NT2/D1 (cell line): ENCODE measurements at places on chromosomes 7 and 10.

GRCh38 chr10:102600816-102601215 lies 43.5 kb upstream of the TRIM8 start:
- DNase-seq, result no peak

DNA sequence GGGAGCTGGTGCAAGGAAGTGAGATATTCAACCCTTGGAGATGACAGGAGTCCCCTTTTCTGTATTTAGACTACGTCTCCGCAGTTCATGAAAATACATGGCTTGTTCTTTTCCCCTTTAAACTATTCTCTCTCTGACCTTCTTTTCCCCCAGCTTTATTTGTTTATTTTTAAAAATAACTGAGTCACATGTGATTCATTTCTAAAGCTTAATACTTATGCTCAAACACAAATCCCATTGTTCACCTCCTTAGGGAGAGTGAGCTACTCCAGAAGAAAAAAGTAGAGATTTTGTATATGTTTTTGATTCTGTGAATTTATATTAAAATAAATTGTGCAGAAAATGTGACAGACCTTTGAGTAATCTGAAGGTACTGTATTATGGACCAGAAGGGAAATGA lies 35.9 kb upstream of the FZD1 start:
- DNase-seq, result no peak

DNA sequence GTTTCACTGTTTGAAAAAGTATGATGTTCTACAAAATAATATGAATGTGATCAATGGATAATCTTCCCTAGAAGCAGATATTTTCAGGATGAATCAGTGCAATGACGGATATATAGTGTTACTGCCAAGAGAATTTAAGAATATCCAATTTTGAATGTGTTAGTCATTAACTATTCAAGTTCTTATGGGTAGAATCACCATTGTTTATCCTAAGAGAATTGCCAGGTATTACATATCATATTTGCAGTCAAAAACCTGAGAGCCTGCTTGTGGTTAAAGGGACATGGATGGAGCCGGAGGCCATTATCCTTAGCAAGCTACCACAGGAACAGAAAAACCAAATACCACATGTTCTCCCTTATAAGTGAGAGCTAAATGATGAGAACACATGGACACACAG lies 26.9 kb downstream of the AHR start:
- DNase-seq, result no peak

DNA sequence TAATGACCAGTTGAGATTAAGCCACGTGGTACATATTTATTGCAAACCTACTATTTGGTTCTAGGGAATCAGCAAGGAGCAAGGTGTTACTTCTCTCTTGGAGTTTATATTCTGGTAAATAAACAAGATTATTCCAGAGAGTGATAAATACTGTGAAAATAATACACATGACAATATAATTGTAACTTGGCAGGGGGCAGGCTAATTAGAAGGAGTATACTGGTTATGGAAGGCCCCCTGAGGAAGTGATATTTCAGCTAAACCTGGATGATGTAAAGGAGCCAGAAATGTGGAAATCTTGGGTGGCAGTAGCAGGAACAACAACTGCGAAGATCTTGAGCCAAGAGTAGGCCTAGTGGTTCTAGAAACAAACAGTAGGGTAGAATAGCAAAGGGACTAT lies 111.8 kb downstream of the SDK1 start:
- DNase-seq, result no peak

GRCh38 chr10:50402466-50402865 lies 151.2 kb upstream of the ASAH2 start:
- DNase-seq, result no peak

GRCh38 chr10:74900297-74900696 lies 73.9 kb downstream of the KAT6B start:
- DNase-seq, result no peak

DNA sequence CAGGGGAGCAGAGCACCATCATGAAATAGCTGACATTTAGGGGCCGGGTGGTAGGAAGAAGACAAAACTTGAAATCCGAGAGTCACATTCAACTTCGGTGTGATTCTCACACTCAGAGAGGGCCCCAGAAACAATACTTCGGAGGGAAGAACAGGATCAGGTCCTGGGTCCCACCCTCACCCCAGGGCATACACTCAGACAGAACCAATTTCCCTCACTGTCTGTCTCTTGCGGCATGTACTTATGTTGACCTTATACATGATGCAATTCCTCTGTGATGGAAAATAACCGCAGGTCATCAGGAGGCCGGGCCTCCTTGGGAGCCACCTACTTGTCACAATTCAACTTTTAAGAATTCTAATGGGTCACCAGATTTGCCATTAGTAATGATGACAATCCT lies 26.3 kb upstream of the HMX3 start:
- no peak for DNase-seq

DNA sequence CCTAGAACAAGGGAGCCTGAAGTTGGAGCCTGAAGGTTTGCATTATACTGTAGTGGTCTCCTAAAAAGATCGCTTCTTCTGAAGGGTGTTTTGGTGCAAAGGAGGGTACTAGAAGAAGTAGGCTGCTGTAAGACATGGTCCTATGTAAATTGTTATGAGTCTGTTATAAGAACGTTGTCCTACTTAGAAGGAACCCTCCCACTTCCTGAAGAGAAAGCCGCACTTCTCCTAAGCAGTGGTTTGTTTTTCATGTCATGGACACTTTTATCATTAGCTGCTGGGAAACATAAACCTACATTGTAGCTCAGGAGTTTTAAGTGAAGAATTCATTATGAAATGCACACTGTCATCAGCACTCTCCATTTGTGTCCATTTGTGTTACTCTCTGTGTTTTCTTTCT lies 129.1 kb upstream of the ITGB1 start:
- no peak for DNase-seq

DNA sequence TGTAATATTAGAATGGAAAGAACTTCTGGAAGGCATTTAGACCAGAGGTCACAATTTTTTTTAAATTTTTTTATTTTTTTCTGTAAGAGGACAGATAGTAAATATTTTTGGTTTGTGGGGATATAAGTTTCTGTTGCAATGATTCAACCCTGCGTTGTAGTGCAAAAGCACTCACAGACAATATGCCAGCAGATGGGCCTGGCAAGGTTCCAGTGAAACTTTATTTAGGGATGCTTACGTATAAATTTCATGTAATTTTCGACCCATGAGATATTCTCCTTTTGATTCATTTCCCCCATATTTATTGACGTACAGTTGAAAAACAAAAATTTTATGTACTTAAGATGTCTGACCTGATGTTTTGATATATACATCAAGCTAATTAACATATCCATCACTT lies 72.8 kb upstream of the NMT2 start:
- DNase-seq, result no peak

- no peak for DNase-seq
Observed at GRCh38 chr10:42970451-42971250, 106.2 kb upstream of the RET start.

- DNase-seq, result no peak
Observed at GRCh38 chr10:97454330-97455036, 8.5 kb downstream of the ZDHHC16 start.
